Stimulated activated CD4-positive, alpha-beta T cell treated with anti-CD3 and anti-CD28 coated beads, Interleukin-1b, Interleukin-23, amount 100 ng/mL, for 24 hours (primary cell): ENCODE measurements at places on chromosomes 5 and 9.

DNA sequence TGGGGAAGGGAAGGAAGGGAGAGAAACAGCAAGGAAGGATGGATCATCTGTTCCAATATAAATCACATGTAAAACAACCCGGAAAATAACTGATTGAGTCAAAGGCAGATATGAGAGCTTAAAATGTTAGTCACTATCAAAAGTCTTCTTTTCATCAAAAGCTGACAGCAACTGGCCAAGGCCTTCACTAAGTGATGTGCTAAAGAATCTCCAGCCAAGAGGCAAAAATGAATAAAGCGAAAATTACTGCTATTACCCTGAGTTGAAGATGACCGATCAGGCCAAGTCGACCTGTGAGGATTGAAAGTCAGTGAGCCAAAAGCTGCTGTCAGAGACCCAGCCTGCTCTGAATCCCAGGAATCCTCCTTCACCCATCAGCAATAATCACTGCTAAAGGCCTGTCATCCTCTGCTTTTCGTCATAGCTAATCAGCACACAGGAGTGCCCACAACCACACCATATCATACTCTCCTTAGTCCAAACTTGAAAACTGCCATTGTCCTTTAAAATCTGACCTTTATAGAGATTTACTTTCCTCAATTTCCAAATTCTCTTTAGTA, 736.9 kb downstream of the TLE1 start:
- no peak for DNase-seq

- DNase-seq, result no peak
Measured at GRCh38 chr5:112333331-112333781, 85.7 kb downstream of the EPB41L4A start.

DNA sequence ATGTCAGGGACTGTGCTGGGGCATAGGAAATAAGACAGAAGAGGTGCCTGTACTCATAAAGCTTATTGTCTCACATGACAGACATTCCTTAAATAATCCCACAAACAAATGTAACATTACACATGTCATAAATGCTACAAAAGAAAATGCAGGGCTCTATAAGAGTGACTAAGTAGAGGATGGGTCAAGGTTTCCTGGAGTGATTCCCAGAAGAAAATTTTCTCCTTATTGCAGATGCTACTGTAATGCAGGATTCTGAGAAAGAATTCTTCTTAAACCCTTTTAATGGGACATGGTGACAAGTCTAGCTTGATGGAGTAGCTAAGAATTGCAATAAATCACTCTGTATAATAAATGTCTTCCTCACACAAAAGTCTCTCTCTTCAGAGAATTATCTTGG, 55.7 kb downstream of the SH3TC2 start:
- no peak for DNase-seq

DNA sequence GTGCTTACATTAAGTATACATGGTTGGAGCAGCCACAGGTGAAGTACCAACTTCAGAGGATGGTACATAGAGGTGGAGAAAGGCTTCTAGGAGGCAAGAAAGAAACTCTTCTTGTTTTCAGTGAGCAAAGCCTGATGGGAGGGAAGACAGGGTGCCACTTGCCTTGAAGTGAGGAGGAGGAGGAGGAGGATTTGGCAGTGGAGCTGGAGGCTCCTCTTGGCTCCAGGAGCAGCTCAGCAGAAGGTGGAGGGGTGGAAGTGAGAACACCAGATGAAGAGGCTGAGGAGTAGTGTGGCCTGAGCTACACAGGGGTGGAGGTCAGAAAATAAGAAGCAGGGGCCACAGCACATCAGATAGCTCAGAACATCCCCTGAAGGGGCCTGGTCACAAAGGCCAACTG, 91.1 kb upstream of the SHISAL2B start:
- no peak for DNase-seq

DNA sequence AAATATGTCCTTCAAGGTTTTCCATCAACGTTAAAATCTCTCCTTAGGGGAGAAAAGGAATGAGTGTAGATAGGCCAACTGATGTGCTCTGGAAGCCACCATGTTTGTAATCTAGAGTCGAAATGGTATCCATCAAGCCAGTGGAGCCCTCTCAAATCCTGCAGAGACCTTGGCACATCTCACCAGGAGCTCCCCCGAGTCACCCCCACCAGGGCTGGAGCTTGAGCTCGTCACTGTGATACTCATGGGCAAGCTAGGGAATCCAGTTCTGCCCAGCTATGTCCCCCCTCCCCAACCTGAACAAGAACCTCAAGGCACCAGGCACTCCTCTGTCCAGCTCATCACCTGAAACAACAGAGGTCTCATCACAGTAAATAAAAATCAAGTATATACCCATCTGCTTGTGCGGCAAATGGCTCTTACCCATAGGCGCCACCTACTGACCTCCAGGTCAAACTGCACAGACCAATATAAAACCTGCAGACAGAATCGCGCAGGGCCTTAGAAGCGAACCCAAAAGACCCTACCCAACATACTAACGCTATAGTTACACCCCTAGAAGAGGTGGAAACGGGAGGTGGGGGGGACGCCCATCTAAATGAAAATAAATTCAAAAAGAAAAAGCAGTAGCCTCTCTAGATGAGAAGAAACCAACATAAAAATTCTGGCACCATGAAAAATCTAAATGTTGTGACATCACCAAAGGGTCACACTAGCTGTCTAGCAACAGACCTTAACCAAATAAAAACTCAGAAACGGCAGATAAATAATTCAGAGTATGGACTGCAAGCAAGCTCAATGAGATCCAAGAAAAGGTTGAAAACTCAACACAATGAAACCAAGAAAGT, 75.0 kb downstream of the TTC39B start:
- no peak for DNase-seq

GRCh38 chr9:97363661-97364299, 48.1 kb upstream of the TDRD7 start:
- DNase-seq, result no peak

- no peak for DNase-seq
Measured at GRCh38 chr9:10704720-10705119, 91.9 kb upstream of the PTPRD start.

DNA sequence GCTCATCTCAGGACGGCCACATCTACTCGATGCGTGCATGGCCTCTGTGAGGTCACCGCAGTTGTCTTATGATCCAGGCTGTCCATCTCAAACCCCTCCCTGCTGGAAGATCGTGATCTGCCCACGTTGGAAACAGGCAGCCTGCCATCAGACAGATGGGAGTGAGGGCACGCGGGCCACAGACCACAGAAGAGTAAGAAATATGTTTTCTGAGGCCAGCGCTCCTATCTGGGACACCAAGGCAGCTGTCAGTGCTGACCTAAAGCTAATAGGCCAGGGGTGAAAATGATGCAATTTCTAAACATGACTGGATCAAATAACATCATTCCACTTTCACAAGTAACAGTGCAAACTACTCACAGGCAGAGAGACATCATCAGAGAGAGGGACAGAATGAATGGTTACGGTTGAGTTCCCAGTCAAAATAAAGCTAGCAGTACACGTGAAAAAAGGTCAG, 57.1 kb upstream of the CER1 start:
- no peak for DNase-seq

DNA sequence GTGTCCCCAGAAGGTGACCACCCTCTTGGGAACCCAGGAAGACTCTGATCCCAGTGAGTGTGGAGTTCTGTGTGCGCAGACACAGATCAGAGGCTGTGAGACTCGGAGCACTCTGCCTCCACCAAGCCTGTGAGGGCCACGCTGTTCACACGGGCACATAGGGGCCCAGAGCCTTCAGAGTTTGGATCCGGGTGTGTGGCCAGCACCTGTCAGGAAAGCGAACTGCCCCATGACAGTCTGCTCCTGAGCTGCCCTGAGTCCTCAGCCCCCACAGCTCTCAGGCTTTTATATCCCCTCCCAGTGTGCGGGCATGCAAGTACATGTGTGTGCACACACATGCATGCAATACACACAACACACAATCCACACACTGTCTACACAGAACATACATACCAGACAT, 161.8 kb upstream of the IRX2 start:
- no peak for DNase-seq

- no peak for DNase-seq
Measured at GRCh38 chr9:128819716-128820664, 1.7 kb downstream of the ENDOG start.
